ENCODE measurements at places on chromosomes 5 and 9.

DNA sequence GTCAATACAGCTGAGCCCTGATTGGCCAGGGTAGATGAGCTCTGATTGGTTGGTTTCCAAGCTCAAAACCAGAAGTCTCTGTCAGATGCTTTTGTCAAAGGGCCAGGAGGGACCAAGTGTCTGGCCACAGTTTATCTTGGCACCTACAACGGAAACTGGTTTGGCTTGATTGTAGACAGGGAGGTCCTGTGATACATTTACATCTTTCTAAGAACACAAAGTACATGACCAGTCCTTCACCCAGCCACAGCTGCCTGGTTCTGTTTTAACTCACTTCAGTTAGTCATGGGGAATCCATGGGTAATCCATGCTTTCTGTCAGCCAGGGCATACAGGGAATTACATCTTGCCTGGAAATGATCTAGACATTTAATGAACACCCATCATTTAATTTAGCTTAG lies 171.2 kb downstream of the SLC12A2 start:
- no peak for DNase-seq

- no peak for DNase-seq
Measured at GRCh38 chr9:38339087-38339486, 53.4 kb upstream of the ALDH1B1 start.

GRCh38 chr5:122638581-122638980 lies 136.3 kb upstream of the SNX2 start:
- DNase-seq: no peak

GRCh38 chr9:114968671-114969070 lies 38.3 kb upstream of the TNFSF8 start:
- DNase-seq: no peak

GRCh38 chr5:148311484-148311883 lies 739 bp upstream of the SPINK7 start:
- no peak for DNase-seq

- no peak for DNase-seq
Measured at GRCh38 chr5:132438917-132439316, 51.7 kb downstream of the IRF1 start.

DNA sequence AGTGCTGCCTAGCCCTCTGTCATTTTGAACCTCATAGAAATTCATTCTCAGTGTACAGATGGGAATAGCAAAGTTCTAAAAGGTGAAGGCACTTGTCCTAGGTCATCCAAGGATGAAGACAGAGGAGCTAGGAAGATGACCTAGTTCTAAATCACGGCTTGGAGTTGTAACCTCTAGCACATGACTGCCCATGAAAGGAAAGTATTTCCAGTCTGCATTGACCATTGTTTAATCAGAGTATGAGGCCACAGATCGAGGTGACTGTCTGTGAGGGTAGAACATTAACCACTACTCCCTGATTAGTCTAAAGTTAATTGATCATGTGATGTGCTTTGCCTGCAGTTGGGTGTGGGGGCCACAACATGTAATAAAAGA lies 674 bp upstream of the TNFSF15 start:
- DNase-seq: no peak

DNA sequence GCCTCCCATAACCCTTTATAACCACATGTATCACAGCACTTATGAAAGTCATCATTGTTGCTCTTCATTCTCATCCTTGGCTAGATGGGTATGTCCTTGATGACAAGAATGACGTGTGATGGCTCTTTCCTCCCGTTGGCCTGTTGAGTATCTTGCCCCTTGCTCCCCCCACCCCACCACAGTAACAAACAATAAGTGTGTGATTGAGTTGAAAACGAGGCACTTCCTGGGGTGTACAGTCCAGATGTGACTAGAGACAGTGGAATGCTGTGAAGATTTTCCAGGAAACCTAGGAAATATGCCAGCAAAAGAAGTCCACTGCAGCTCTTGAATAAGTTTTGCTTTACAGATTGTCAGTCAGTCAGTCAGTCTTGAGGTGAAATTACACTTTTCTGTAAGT lies 262.5 kb downstream of the ELAVL2 start:
- DNase-seq: no peak

DNA sequence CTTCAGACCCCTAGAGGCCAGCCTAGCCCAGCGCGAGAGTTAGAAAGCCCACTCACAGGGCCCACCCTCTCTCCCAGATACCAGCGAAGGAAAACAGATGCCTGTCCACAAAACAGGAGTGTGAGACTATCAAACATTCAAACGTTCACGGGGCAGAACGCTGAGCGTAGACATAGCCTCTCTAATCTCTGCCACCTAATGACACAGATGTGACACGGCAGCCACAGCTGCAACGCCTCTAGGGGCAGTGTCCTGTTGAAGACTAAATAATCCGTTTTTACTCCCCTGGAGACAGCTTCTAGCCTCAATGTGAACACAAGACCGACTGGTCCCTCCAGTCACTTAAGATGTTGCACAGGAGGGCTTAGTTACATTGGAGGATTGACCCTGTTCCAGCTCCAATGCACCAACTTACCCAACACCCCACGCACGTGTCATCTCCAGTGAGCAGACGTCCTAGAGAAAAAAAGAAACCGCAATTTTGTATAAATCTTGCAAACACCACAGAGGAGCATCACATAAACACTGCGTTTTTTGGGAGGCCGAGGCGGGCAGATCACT lies 14.3 kb downstream of the DIPK1B start:
- no peak for DNase-seq

- DNase-seq: no peak
Measured at GRCh38 chr9:15222313-15222712, 84.7 kb downstream of the TTC39B start.

- no peak for DNase-seq
Measured at GRCh38 chr9:120257483-120257882, 322.5 kb downstream of the CDK5RAP2 start.

GRCh38 chr5:61538722-61539501 lies 206.9 kb downstream of the ZSWIM6 start:
- DNase-seq: no peak

GRCh38 chr9:78252616-78253015 lies 16.7 kb downstream of the CEP78 start:
- DNase-seq: no peak

DNA sequence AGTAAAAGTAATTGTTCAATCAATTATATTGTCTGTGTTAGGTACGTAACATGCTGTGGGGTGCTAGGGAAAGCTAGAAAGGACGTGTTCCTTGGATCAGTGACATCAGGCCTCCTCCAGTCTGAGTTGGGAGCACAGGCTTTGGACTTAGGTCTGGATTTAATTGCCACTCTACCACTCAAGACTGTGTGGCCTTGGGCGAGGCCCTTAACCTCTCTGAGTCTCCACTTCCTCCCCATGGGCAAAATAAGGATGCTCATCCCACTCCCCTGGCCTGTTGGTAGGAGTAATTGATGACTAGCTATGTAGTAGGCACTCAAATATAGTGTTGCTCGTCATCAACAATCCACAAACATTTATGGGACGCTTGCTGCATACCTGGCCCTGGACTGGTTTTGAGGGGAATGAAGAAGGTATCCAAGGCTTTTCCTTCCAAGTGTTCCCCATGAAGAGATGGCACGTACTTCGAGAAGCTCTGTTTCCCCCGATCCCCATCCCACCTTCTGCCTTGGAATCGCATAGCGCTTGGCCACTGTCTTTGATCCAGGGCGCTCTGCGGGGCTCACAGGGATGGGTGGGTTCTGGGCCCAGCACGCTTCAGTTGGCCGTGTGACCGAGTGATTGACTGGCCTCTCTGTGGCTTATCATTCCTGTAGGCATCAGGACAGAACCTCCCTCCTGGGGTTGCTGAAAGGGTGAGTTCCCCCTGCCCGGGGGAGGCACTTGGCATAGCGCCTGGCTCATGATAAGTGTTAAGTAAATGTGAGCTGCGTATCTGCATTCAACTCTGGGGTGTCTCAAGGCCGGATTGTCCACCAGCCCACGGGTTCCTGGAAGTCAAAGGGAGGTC lies 8.1 kb downstream of the FGF18 start:
- DNase-seq: no peak
